ENCODE measurements at places on chromosomes 1 and 21. TPM values are rescaled to one million over a fixed set of nuclear protein-coding genes. Genes with fewer than 3 reads are reported as not detected.

CD247 gene
- total RNA-seq: 1.8 TPM

DNA sequence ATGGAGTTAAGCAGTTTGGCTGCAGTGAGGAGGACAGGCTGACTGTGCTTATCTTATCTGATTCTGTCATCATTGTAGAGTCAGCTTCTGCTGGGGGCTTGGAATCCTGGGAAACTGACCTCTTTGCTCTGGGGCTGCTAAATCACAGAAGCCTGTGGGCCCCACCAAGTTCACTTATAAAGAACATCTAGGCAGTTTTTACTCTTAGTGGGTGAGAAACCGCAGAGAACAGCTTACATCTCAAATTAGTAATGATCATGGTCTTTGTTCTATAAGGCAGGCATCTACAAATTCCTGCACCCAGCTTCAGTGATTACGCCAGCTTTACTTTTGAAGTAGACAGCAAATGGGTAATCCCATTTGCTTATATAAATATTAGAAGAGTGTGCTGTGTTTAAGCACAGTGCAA lies 75.7 kb downstream of the ZC3H11B start:
- no peak overlapping the region for H3K4me3 ChIP-seq
- no peaks in the 10 kb centered on the region for H3K36me3 ChIP-seq
- no peak for DNase-seq
- H3K27ac ChIP-seq: no peak overlapping the region

GRCh38 chr1:36851087-36851486 lies 183.2 kb downstream of the GRIK3 start:
- H3K27ac ChIP-seq: no peak overlapping the region
- no peaks in the 10 kb centered on the region for H3K36me3 ChIP-seq
- no peaks in the 10 kb centered on the region for H3K4me1 ChIP-seq
- H3K4me3 ChIP-seq: no peak overlapping the region
- DNase-seq: no peak

DNA sequence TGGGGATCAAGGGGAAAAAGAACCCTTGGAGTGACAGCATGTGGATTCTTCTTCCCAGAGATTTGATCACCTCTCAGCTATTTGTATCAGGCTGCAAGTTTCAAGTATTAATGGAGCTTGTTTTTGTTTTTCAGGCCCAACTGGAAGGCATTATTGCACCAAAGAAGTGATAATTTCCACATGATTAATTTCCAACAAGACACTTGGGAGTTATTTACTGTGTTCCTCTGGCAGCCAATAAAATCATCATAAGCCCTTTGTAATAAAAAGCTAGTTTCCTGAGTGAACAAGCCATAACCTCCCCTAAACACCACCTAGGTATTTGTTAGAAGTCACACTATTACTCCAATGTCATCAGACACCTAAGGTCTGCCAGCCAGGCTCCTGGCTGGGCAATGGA lies 8.2 kb downstream of the DNALI1 start:
- no peaks in the 10 kb centered on the region for H3K4me1 ChIP-seq
- no peaks in the 10 kb centered on the region for H3K27me3 ChIP-seq
- H3K36me3 ChIP-seq: peaks cover 29% of the 10 kb centered on the region
- H3K27ac ChIP-seq: no peak overlapping the region
- no peak overlapping the region for H3K4me3 ChIP-seq

ARPC5 gene
- 57.3 TPM for total RNA-seq

- H3K27ac ChIP-seq: no peak overlapping the region
- no peak overlapping the region for H3K4me3 ChIP-seq
- H3K27me3 ChIP-seq: no peaks in the 10 kb centered on the region
- H3K4me1 ChIP-seq: no peaks in the 10 kb centered on the region
- no peak for DNase-seq
These were observed 11.4 kb downstream of the SDE2 start for GRCh38 chr1:225987491-225988316.

- no peaks in the 10 kb centered on the region for H3K36me3 ChIP-seq
- DNase-seq: no peak
- H3K4me3 ChIP-seq: no peak overlapping the region
- peaks cover 5% of the 10 kb centered on the region for H3K4me1 ChIP-seq
- H3K27ac ChIP-seq: no peak overlapping the region
These were observed 7.1 kb downstream of the HUNK start for GRCh38 chr21:31879911-31880310.

GRCh38 chr1:61605607-61606321 lies 119.2 kb downstream of the TM2D1 start:
- no peaks in the 10 kb centered on the region for H3K36me3 ChIP-seq
- H3K4me1 ChIP-seq: peaks cover 10% of the 10 kb centered on the region
- peak overlapping the region; percentile 65 for H3K27ac ChIP-seq
- no peak overlapping the region for H3K4me3 ChIP-seq
- no peaks in the 10 kb centered on the region for H3K27me3 ChIP-seq

DNA sequence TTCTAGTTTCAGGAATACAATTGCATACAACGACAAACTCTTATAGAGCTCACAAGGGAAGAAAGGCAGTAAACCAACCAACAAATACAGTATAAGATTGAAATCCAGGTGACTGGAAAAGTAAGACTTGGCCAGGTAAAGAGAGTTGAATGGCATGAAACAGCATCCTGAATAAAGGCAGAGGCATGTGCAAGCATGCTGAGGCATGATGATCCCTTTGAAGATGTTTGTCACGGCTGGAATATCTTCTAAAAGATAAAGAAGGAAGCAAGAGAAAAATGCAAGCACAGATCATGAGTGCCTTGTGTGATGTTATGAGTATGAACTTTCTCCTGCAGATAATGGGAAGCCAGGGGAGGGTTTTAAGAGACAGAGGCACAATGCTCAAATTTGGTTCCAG lies 83.3 kb upstream of the SPATA6 start:
- DNase-seq: no peak
- no peaks in the 10 kb centered on the region for H3K27me3 ChIP-seq
- no peaks in the 10 kb centered on the region for H3K36me3 ChIP-seq
- peaks cover 15% of the 10 kb centered on the region for H3K4me1 ChIP-seq
- H3K4me3 ChIP-seq: no peak overlapping the region

- peak; percentile 22 for DNase-seq
- no peaks in the 10 kb centered on the region for H3K4me1 ChIP-seq
- H3K36me3 ChIP-seq: no peaks in the 10 kb centered on the region
- no peak overlapping the region for H3K27ac ChIP-seq
- no peaks in the 10 kb centered on the region for H3K27me3 ChIP-seq
- no peak overlapping the region for H3K4me3 ChIP-seq
These were observed 14.0 kb upstream of the PKP1 start for GRCh38 chr1:201269281-201269680.
